ENCODE measurements at places on chromosomes 6 and 20.

DNA sequence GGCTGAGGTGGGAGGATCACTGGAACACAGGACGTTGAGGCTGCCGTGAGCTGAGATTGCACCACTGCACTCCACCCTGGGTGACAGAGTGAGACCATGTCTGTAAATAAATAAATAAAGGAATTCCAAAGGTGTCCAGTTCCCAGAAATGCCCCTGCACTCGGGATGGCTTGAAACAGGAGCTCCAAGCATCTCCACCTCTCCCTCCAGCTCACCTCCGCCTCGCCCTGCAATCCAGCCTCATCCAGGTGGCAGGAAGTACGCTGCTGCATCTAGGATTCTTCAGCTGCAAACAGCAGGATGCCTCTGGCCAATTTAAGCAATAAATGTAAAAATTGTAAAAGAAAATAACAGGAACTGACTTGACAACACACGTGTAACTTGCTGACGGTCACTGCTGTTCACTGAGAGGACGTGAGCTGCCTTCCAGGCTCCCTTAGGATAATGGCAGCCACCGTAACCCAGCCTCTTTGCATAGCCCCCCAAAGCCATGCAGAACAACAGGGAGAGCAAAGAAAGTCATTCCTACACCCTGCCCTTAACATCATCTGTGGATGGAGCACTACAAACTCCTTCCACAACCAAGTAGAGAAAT is 11.4 kb upstream of the GRM4 start:
- no peak for DNase-seq

DNA sequence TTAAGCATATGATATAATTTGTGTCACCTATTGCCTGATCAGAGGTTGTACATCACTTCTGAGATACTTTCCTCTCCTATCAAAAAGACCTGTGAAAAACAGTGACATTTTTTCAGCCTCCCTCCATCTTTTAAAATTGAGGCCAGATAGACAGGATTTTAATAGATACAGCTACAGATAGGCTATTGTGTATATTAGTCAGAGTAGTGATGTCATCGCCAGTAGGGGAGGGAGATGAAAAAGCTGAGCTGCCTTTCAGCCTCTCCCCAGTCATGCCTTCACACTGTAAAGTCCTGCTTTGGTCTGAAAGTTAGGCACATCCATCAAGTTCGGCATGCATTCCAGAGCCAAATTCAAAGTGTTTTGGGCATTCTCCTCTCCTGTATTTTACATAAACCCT is 7.9 kb upstream of the PABPC1L start:
- DNase-seq, result no peak

DNA sequence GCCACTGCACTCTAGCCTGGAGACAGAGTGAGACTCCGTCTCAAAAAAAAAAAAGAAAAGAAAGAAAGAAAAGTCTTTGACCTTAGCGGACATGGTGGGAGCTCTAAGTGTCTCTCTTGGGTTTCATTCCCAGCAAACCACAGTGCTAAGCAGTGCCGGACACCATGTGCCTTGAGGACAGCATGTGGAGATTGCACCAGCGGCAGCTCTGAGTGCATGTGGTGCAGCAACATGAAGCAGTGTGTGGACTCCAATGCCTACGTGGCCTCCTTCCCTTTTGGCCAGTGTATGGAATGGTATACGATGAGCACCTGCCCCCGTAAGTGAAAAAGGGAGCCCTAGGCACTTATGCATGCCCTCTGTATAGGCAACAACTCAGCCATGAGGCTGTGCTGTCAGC is 79.4 kb downstream of the GFRA4 start:
- DNase-seq, result no peak

DNA sequence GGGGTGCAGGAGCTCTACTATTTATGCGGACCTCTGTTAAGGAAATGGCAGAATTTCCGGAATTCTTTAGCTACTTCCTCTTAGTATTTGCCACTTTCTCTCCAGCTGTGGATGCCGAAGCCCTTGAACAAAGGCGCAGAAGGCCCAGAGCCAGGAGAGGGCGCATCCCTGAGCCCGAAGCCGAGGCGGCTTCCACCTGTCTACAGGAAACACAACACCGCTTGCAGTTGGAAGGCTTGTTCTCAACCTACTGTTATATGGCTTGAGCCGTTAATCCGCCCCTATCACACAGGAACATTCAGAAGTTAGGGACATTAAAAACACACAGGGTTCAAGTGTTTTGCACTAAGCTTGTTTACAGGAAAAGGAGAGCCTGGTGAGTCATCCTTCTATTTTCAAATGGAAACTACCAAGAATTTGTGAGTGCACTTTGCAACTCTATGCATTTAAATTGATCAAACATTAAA is 417.1 kb downstream of the BCKDHB start:
- DNase-seq, result no peak

DNA sequence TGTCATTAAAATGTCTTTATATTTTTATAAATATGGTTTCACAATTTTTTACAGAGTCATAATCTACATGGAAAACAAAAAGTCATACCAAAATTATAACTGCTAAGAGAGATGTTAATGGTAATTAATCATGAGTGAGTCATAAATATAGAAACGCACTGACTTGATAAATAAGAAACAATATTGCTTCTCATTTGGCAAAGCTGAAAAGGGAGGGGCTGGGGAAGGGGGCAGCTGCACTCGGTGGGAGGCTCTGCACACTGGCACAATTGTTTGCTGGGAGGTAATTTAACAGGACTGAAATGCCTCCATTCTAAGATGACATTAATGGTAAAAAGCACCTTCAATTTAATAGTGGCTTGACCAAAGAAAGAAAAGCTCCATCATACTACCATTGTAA is 133.3 kb upstream of the AGPAT4 start:
- no peak for DNase-seq

GRCh38 chr6:169618526-169619490 is 83.0 kb downstream of the WDR27 start:
- DNase-seq, result no peak

- no peak for DNase-seq
Observed at GRCh38 chr6:21003780-21004541, 469.7 kb downstream of the CDKAL1 start.

- no peak for DNase-seq
Observed at GRCh38 chr6:36914227-36914794, 28.6 kb downstream of the C6orf89 start.

- DNase-seq, result no peak
Observed at GRCh38 chr6:82086944-82087343, 160.6 kb downstream of the IBTK start.

DNA sequence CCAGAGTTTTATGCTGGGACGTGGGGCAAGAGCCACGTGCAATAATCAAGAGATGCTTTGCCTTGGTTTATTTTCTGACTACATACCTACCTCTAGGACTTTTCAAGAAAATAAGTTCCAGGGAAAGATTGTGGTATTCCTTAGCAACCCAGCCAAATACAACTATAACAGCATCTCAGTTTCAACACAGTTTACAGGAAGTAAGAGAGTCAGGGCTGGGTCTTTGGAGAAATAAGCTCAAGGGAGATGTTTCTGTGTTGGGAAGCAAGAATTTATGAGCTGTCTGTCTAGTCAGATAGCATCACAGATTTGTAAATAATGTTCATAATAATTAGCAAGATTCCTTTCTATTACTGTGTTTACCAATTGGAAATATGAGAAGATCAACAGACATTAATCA is 35.1 kb downstream of the MAP3K5 start:
- no peak for DNase-seq

GRCh38 chr20:17783671-17784070 is 83.9 kb downstream of the BANF2 start:
- no peak for DNase-seq

DNA sequence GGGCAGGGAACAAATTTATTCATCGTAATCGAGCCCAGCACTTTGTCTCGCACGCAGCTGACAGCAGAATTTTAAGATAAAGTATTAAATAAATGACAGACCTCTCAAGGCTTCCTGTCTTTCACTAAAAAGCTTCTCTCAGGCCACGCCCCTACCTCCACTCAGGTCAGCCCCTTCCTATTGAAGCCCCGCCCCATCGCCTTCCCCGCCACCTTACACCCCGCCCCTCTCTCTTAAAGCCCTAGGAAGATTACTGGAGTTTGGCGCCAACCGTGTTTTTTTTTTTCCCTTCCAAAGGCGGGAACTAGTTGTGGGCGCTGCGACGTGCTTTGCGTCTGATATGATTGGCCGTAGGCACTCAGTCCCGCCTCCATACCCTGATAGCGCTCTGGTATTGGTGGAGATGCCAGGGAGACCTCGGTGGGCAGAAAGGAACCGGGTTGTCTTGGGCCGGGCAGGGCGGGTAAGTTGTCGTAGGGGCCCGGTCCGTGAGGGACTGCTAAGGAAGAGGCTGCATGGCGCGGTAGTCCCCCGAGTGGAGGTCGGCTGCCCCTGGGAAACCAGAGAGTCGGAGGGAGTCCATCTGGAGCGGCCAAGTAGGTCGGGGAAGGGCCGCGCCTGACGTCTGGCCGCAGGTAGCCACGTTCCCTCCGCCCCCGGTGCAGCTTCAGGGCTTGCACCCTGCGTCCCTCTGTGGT is at the start of gene CASP8AP2:
CASP8AP2 (plus strand) TSS at position 409 of the 698 bp plus-strand sequence.
- DNase-seq, result peak; percentile 90

DNA sequence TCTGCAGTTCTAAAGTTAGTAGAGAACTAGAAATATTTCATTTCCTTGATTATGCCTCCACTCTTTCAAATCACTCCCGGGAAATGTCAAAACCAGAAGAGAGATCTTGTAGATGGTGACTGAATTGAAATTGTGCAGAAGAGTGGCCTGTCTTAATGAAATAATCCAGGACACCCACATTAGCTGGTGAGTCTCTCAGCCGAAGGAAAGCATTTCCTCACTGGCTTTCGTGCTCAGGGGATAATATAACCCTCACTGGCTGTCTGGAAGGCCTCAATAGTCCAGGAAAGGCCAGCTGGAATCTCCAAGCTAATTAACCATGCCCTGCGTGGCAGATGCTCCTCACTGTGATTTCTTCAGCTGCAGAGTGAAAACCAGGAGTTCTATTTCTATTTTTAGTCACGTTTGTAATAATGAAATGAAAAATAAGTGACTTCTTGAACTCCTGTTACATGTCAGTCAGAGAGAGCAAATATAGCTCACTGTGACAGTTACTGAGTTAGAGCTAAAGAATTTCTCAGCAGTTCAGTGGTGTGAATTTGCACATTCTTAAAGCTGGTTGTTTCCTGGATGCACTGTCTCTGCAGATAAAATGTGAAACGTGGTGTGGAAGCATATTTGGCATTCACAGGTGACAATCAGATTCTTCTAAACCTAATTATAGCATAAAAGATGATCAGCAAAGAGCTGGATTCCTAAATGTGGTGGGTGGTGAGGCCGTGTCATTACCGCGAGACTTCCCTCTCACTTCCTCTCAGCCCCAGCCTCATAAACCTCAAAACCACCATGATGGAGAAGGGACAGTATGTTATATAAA is 211.7 kb downstream of the LMBRD1 start:
- no peak for DNase-seq

GRCh38 chr6:41467627-41468404 is 78.4 kb upstream of the FOXP4 start:
- DNase-seq, result no peak

DNA sequence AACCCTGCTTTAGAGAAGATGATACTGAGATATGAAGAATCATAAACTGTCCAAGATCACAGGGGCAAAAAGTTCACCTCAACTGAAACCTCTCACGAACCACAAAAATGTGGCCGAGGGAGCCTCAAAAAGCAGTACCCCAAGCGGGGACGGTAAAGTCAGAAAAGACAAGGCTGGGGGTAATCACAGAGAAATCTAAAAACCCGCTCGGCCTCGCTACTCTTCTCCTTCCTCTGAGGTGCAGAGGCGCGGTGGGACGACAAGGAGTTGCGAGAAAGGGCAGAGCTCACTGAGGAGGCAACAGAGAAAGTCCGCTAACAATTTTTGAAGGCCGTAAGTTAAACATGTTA is 356 bp upstream of the IRAK1BP1 start:
- no peak for DNase-seq

GRCh38 chr20:38343311-38344106 is 2.8 kb upstream of the LBP start:
- DNase-seq, result no peak

DNA sequence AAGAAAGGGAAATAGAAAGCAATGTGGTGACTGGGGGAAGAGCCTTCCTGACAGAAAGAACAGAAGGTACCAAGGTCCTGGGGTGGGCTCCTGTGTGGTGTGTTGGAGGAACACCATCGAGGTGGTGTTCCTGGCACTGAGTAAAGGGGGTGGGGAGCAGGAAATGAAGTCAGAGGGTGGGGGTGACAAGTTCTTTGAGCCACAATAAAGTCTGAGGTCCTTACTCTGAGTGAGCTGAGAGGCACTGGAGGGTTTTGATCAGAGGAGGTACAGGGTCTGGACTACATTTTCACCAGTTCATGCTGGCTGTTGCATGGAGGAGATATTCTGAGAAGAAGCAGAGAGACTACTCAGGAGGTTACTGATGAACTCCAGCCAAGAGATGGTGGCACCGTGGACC is 198.2 kb downstream of the GMPR start:
- DNase-seq, result peak; percentile 30

GRCh38 chr20:50366270-50367103 is 143.7 kb upstream of the PTPN1 start:
- DNase-seq, result peak; percentile 22

DNA sequence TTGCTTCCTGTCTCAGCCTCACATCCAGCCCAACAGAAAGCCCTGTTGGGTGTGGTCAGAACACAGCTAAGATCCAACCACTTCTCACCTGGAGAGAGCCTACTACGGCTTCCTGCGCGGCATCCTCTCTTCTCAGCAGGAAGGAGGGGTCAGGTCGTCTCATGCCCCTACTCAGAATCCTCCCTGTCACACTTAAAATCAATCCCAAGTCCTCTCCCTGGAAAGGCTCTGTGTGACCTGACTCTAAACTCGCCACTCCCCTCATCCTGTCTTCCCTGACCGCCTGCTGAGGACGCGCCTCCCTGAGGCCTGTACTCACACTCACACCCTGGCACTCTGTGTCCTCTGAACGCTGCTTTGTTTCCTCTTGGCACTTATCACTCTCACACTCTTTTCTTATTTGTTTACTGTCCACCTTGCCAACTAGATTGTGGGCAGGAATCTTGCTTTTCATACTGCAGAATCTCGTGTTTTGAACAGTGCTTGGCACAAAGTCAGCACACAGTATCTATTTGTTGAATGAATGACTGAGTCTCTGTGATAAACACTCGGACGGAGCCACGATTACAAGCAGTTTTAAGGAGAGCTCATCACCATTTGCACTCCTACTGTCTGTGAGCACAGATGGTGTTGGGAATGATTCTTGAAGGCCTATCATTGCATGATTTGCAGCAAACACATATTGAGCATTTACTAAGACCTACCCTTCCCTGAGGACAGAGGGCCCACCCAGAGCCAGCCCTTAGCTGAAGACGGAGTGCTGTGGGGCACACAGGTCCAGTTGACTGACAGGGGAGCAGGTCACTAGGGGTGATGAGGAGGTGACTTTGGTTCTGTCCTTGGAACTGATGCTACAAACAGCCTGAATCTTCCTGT is 18.7 kb downstream of the RAB5IF start:
- no peak for DNase-seq
